GM12878 (cell line): ENCODE measurements at places on chromosomes 2 and 18. TPM values are rescaled to one million over a fixed set of nuclear protein-coding genes. Genes with fewer than 3 reads are reported as not detected.

GRCh38 chr2:215799194-215799593 is 214.2 kb downstream of the MREG start:
- H3K4me3 ChIP-seq: no peak overlapping the region
- no peak overlapping the region for H3K27ac ChIP-seq
- H3K27me3 ChIP-seq: no peaks in the 10 kb centered on the region
- no peak for DNase-seq
- H3K4me1 ChIP-seq: no peaks in the 10 kb centered on the region
- H3K36me3 ChIP-seq: no peaks in the 10 kb centered on the region

- peaks cover 11% of the 10 kb centered on the region for H3K4me1 ChIP-seq
- H3K36me3 ChIP-seq: peaks cover 16% of the 10 kb centered on the region
- H3K27ac ChIP-seq: peak overlapping the region; percentile 100
- H3K27me3 ChIP-seq: no peaks in the 10 kb centered on the region
Observed at GRCh38 chr2:86441392-86441881, 266 bp downstream of the KDM3A start.

- no peaks in the 10 kb centered on the region for H3K27me3 ChIP-seq
- peak; percentile 26 for DNase-seq
- H3K4me3 ChIP-seq: peak overlapping the region; percentile 87
- no peaks in the 10 kb centered on the region; the same call in 1 of the 2 replicates for H3K36me3 ChIP-seq
- H3K27ac ChIP-seq: peak overlapping the region; percentile 66
- H3K4me1 ChIP-seq: peaks cover 14% of the 10 kb centered on the region
Observed at GRCh38 chr2:112481050-112481527, 867 bp upstream of the TTL start.

DNA sequence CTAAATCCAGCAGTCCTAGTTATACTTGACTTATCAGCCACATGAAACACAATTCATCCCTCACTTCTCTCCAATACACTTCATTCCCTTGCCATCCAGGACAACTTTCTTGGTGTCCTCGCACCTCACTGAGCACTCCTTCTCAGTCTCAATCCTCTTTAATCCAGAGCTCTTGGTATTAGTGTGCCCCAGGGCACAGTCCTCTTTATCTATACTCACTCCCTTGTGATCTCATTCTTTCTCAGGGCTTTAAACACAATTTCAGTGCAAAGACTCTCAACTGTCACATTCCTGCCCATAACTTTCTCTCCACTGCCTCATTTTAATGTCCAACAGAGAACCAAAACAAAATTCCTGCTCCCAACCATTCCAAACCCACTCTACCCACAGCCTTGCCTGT is 60.8 kb upstream of the SPOPL start:
- DNase-seq: no peak
- no peaks in the 10 kb centered on the region for H3K4me1 ChIP-seq
- no peaks in the 10 kb centered on the region for H3K36me3 ChIP-seq
- no peaks in the 10 kb centered on the region for H3K27me3 ChIP-seq

GRCh38 chr2:229132236-229132635 is 138.9 kb downstream of the PID1 start:
- H3K27ac ChIP-seq: no peak overlapping the region
- no peak overlapping the region for H3K4me3 ChIP-seq
- H3K36me3 ChIP-seq: no peaks in the 10 kb centered on the region
- H3K4me1 ChIP-seq: no peaks in the 10 kb centered on the region
- H3K27me3 ChIP-seq: no peaks in the 10 kb centered on the region

DNA sequence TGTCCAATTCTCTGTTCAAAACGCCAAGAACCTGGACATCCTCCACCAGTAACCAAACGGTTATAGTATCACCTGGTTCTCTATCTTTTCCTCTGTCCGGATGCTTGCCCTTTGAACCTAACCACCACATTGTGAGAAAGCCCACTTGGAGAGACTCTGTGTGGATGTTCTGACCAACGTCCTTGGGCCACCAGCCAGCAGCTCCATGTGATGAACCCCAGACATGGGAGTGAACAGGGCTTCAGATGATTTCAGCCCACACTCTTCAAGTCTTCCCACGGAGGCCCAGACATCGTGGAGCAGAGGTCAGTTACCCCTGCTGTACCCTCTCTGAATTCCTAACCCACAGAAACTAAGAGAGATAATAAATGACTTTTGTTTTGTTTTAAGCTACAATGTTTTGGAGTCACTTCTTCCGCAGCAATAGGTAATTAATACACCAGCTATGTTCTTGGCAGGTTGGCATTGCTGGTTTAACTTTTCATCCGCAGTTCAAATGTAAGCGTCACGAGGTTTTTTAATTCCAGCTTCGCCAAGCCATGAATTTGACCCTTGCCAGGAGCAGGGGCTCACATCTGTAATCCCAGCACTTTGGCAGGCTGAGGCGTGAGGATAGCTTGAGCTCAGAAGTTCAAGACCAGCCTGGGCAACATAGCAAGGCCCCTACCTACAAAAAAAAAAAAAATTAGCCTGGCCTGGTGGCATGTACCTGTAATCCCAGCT is 36.1 kb upstream of the ZNF532 start:
- no peak overlapping the region for H3K4me3 ChIP-seq
- no peak overlapping the region for H3K27ac ChIP-seq
- no peak for DNase-seq
- H3K4me1 ChIP-seq: no peaks in the 10 kb centered on the region

DNA sequence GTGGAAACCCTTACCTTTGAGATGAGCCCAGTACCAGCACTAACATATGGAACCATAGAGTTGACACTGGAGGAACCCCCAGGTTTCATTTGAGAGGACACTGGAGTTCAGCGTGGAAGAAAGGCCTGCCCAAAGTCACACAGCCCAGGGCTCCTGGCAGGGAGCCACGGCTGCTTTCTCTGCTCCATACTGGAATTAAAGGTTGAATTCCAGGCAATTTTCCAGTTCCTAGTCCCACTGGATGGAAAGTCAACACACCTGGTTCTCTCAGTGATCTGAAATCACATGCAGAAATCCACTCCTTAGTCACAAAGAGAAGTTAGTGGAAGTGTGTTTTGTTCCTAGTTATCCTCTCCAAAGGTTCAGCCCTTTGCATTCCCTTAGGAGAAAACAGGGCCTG is 336.1 kb upstream of the SKOR2 start:
- H3K4me3 ChIP-seq: no peak overlapping the region
- H3K27me3 ChIP-seq: no peaks in the 10 kb centered on the region
- DNase-seq: no peak
- H3K36me3 ChIP-seq: no peaks in the 10 kb centered on the region

- H3K4me3 ChIP-seq: no peak overlapping the region
- peaks cover 2% of the 10 kb centered on the region for H3K36me3 ChIP-seq
- no peaks in the 10 kb centered on the region for H3K27me3 ChIP-seq
- no peak for DNase-seq
- H3K4me1 ChIP-seq: no peaks in the 10 kb centered on the region; the same call in 1 of the 2 replicates
Observed at GRCh38 chr18:21636769-21637168, 24.7 kb downstream of the SNRPD1 start.

GRCh38 chr2:54077088-54077900 is 38.1 kb upstream of the ACYP2 start:
- H3K4me1 ChIP-seq: peaks cover 11% of the 10 kb centered on the region
- H3K27me3 ChIP-seq: no peaks in the 10 kb centered on the region

- H3K4me3 ChIP-seq: no peak overlapping the region
- DNase-seq: no peak
- no peaks in the 10 kb centered on the region for H3K4me1 ChIP-seq
- H3K27me3 ChIP-seq: peaks cover 2% of the 10 kb centered on the region
Observed at GRCh38 chr2:216671081-216671411, 24.3 kb downstream of the IGFBP5 start.

- H3K27me3 ChIP-seq: no peaks in the 10 kb centered on the region
- H3K36me3 ChIP-seq: no peaks in the 10 kb centered on the region
- no peak overlapping the region for H3K4me3 ChIP-seq
- H3K27ac ChIP-seq: no peak overlapping the region
- H3K4me1 ChIP-seq: no peaks in the 10 kb centered on the region
Observed at GRCh38 chr2:62675062-62675461, 30.5 kb upstream of the EHBP1 start.

The SERPINB13 gene
- total RNA-seq: not detected in 2 replicates

The DNAJC5G gene
- total RNA-seq: not detected in 2 replicates

The WNT10A gene
- total RNA-seq: 20.6 and 20.7 TPM in 2 replicates

The CPLX4 gene
- not detected in 2 replicates for total RNA-seq

The ADAM23 gene
- 36.9 and 41.8 TPM in 2 replicates for total RNA-seq

The RGPD4 gene
- total RNA-seq: not detected in 2 replicates

The REG1B gene
- 2.7 and 3.9 TPM in 2 replicates for total RNA-seq

The STARD6 gene
- total RNA-seq: 0.33 TPM in 1 of 2 replicates, not detected in the other

The CD207 gene
- total RNA-seq: not detected in 2 replicates

The CCDC88A gene
- total RNA-seq: 56.6 and 65.1 TPM in 2 replicates

The PDCD1 gene
- 3.6 and 4.0 TPM in 2 replicates for total RNA-seq
